ENCODE measurements at places on chromosomes 7 and 10.

GRCh38 chr10:49329146-49329505, 30.2 kb downstream of the C10orf71 start:
- no peak for DNase-seq

GRCh38 chr10:71179382-71179781, 33.0 kb upstream of the UNC5B start:
- DNase-seq, result no peak

DNA sequence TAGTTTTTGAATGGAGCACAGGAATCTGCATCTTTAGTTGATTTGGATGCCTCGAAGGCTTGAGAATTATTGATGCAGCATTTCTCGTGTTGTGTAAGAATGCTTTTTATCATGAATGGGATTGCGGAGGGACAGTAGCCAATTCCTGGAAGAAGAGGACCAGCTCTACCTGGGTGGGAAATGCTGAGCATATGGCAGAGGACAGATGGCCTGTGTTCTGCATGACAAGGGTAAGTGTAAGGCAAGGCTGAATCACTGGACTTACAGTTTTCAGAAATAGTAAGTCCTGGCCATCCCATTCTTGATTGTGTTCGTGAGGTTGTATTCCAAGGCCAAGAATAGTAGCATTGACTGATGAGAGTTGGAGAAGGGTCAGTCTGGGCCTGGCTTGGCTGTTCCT, 15.9 kb downstream of the RP9 start:
- no peak for DNase-seq

- no peak for DNase-seq
These were observed 49.5 kb upstream of the CAPZA2 start for GRCh38 chr7:116812860-116813259.

DNA sequence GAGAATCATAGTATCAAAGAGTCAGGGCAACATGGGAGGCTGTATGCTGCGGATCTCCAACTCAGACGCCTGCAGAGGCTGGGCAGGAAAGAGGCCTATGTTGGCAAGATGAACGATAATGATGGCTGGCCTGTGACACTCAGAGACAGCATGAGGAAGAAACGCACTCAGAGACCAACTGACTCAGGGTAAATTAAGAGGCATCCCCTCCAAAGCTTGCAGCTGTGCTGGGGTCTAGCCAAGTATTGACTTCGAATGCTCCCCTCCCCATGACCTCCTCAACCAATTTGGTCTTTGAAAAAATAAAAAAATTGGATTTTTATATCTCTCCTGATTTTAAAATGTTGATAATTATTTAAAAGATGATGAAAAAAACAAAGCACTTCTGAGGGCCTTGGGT, 718.9 kb downstream of the GRID1 start:
- no peak for DNase-seq

GRCh38 chr10:83819609-83820008, 319.7 kb upstream of the GHITM start:
- no peak for DNase-seq

DNA sequence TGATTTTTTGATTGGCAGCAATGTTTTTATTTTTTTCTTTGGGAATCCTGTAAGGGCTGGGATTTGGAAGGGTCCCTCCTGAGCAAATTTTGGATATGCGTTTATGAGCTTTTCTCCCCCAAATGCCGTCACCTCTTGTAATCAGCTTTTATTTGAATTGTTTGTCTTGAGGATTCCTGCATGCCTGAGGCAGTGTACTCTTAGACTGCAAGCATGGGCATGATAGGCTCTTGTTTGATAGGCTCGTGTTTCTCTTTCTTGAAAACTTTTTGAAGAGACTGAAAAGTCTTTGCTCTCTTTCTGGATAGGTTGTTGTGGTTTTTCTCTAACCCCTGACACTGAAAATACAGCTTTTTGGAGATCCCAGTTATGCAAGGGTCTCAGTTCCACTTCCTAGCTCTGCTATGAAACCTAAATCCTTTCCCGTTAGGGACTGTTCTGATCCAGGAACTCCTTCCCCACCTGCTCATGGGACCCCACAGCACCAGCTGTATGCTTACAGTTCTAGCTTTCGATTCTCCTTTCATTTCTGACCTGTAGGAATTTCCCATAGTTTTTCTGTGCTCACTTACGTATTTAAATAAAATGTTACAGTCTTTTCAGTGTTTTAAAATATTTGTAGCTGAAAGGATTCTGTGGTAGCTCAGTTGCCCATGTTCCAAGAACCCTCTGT, 17.2 kb downstream of the TSPAN13 start:
- no peak for DNase-seq

DNA sequence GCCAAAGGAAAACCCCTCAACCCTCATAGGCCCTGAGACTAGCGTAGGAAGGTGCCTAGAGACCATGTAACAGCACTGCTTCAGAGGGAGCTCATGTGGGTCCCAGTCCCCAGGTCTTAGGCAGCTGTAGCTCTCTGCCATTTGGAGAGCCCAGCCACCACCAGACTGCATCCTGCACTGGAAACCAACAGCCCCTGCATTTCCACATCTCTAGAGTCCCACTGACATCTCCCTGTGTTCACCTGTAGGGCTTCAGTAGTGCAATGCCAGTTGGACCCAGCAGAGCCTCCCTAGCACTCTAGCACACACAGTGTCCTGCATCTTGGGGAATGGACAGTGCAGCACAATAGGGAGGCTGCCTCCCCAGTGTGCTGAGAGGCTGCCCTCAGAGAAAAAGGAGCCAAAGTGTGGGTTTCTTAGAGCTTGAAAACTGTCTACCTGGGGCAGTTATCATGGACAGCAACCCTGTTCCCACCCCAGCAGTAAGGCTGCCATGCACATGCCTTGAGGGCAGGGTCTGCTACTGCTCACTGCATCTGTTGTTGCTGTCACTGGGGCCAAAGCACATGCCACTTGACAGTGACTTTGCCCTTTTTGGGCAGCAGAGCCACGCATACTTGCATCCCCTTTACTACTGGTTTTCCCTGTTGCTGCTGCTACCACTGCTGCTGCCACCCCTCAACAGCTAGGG, 46.7 kb upstream of the ANTXRL start:
- DNase-seq, result no peak

DNA sequence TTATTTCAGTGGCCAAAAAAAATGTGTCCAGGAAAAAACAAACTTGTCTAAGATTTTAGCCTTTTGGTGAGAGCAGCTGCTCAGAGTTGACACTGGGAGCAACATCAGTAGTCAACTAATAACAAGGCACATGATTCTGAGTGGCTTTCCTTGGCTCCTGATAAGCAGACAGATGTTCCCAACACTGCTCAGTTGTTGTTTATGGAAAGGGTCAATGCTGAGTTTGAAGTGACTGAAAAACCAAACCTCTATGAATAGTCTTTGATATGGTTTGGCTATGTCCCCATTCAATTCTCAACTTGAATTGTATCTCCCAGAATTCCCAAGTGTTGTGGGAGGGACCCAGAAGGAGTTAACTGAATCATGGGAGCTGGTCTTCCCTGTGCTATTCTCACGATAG, 12.3 kb downstream of the DYDC1 start:
- no peak for DNase-seq

GRCh38 chr7:150755473-150756099, 18.4 kb downstream of the GIMAP5 start:
- DNase-seq, result peak; percentile 81

GRCh38 chr7:77684030-77684429, 12.2 kb upstream of the RSBN1L start:
- no peak for DNase-seq

GRCh38 chr7:133452577-133452976, 199.7 kb downstream of the EXOC4 start:
- DNase-seq, result no peak

DNA sequence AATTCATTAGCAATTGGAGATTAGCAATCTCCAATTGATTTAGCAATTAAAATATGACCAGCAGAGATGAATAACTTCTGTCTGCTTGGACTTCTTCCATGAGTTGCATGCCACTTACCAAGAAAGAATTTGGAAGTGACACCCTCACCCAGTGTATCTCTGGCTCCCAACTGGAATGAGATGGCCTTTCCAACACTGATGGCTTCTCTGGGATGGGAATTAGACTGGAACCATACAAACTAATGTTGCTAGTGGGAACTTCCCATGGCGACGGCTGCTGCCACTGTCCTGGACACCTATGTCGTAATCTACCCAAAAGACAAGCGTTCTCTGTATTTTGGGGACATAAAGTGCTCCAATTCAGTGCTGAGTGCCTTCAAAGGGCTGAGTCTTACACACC, 192.3 kb downstream of the COBL start:
- DNase-seq, result no peak

GRCh38 chr10:93816123-93816747, 58.5 kb downstream of the LGI1 start:
- peak; percentile 30 for DNase-seq

GRCh38 chr7:105940109-105940508, 23.0 kb upstream of the CDHR3 start:
- DNase-seq, result no peak

- DNase-seq, result no peak
These were observed 595.8 kb upstream of the MKI67 start for GRCh38 chr10:128721963-128722445.

- no peak for DNase-seq
These were observed 63.8 kb downstream of the PALS2 start for GRCh38 chr7:24637021-24637420.

DNA sequence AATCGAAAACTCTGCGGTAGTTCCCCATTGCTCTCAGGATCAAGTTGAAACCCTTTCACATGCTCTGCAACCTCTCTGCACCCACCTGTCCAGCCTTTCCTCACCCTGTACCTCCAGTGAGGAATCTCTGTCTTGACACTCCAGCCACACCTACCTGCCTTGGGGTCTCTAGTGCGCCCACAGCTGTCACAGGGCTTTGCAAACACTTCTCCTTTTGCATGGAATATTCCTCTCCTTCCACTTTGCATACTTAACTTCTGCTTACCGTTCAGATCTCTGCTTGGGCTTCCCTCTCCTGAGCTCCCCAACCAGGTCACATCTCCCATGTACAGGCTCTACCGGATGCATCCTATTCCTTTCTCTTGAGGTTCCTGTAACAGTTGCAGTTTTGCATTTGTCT, 6.6 kb upstream of the ZYX start:
- DNase-seq, result no peak

DNA sequence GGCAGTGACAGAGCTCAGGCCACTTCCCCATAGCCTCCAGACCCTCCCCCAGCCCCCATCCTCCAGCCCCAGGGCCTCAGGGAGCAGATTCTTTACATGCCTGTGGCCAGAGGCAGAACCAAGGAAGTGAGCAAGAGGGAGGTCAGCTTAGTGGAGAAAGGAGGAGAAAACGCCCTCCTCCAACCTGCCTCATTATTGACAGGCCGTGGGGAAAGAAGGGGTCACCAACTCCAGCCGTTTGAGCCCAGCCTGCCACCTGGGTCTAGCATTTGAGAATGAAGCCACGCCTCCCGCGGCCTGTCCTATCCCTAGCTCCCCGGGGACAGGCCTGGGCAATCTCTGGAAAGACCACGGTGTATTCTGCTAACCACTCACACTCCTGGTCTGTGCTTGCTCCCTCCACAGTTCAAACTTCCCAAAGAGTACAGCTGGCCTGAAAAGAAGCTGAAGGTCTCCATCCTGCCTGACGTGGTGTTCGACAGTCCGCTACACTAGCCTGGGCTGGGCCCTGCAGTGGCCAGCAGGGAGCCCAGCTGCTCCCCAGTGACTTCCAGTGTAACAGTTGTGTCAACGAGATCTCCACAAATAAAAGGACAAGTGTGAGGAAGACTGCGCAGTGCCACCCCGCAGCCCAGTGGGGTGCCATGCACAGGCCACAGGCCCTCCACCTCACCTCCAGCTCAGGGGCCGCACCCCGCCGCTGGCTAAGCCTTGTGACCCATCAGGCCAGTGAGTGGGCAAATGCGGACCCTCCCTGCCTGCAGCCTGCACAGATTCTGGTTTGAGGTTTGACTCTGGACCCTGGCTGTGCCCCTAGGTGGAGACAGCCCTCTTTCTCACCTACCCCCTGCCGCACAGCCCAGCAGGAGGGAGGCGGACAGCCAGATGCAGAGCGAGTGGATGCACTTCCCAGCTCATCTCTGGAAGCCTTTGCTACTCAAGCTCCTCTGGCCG, 14.3 kb upstream of the TRIM8 start:
- DNase-seq, result no peak

GRCh38 chr7:15505761-15506160, 56.1 kb downstream of the AGMO start:
- no peak for DNase-seq

- no peak for DNase-seq
These were observed 70.5 kb upstream of the KCTD7 start for GRCh38 chr7:66558201-66558641.

DNA sequence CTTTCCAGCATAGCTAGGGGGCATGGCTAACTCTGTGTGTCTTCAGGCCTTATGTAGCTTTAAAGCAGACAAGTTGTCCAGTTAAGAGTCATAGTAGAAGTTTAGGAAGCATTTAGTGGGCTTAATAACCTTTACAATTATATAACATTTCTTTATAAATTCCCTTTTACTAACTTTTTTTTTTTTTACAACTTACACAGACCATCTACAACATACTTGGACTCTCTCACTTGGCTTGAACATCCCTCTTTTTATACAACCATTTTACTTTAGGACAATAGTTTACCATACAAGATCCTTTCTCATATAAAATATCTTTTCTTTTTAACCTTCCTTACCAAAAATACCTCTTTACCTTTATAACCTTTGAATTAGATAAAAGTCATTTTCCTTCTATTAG, 26.3 kb downstream of the SP4 start:
- DNase-seq, result no peak

DNA sequence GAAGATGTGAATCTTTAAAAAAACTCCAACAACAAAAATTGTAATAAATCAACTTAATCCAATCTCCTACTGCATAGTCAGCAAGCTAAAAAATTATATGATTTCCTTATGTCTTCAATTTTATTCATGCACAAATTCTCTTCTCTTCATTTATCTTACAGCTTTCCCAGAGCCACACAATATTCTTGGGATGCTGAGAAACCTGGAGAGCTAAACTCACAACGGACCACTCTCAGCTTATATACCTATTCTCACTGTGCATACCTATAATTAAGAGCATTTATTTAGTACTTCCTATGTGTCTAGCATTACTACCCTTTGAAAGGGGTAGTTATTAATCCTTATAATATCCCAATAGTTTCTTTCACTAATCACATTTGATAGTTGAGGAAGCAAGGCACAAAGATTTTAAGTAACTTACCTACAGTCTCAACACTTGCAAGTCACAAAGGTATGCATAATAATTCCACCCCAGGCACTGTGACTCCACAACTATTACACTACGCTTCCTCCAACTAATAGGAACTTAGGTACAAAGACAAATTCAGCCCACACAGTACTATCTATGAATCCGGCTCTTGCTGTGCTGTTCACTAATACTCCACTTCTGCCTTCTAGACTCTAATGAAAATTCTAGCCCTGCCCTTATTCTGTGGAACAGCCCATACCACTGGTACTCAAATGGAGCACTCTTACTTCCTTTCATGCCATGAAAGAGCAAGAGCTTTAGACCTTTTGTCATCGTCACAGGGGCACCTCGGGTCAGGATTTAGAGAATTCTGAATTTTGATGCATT, 5.1 kb downstream of the CCDC71L start:
- no peak for DNase-seq

- DNase-seq, result peak; percentile 10
These were observed 563.6 kb upstream of the SEMA3D start for GRCh38 chr7:85750454-85750949.

Data from T-helper 2 cell (primary cell).